ENCODE measurements at places on chromosomes 12 and 14. TPM values are rescaled to one million over a fixed set of nuclear protein-coding genes. Genes with fewer than 3 reads are reported as not detected.
A peak's percentile ranks its signal among the peaks of the same experiment; 100 is the strongest.

The C1QL4 gene
- total RNA-seq, result 0.35 TPM

DNA sequence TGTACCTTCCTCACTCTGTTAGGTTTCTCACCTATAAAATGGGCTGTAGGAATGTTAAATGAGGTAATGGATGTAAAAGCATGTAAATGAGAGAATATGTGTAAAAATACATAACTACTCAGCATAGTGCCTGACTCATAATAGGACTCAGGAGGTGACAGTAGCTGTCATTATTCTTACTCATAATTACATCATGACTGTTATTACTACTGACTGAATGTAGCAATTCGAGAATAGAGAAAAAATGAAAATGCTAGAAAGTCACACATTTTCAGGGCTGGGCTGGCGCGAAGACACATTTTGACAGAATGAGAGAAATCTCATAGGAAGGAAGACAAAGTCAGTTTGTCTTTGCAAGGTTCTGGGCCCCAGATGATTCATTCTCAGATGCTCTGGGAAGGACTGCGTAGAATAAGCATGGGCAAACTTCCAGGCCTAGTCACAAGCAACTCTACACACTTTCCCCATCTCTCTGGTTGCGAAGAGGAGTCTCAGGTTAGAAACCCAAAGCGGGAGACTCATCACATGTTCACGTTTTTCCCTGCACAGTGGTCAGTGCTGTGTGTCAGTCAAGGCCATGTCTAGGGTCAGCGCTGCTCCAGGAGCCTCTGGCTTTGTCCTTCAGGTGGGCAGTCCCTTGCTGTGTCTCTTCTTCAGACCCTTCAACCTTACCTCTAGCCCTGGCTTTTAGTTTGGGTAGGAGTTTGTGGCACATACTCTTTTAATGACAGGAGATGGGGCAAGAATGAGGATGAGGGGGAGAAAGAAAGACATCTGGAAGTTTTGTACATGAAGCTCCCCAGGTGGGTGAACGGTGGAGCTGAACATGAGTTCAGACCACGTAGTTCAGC lies 8.4 kb downstream of the GPRC5A start:
- no peak for DNase-seq

- DNase-seq, result no peak
Observed at GRCh38 chr14:33908540-33909223, 42.2 kb downstream of the EGLN3 start.

- peak; percentile 55 for DNase-seq
Observed at GRCh38 chr12:89707703-89708564, 704 bp downstream of the ATP2B1 start.

DNA sequence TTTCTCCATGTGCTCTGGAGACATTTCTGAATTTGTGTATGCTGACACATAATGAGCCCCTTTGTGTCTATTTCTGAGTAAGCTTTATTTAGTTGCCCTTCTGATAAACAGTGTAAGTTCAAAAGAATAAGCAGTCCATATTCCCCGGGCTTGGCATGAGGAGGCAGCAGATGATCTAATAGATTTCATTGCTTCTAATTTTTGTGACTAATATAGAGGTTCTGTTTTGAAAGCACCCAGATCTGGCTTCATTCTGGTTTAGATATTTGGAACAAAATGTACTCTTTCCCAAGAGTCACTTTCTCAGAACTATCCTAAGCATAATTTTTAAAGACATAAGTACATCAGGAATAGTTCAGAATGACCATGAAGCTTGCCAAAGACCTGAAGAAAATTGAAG lies 290.9 kb downstream of the BTG1 start:
- no peak for DNase-seq
